ENCODE measurements at places on chromosomes 13 and 19.

GRCh38 chr19:55901369-55902079 is 30.6 kb downstream of the NLRP13 start:
- DNase-seq = no peak

DNA sequence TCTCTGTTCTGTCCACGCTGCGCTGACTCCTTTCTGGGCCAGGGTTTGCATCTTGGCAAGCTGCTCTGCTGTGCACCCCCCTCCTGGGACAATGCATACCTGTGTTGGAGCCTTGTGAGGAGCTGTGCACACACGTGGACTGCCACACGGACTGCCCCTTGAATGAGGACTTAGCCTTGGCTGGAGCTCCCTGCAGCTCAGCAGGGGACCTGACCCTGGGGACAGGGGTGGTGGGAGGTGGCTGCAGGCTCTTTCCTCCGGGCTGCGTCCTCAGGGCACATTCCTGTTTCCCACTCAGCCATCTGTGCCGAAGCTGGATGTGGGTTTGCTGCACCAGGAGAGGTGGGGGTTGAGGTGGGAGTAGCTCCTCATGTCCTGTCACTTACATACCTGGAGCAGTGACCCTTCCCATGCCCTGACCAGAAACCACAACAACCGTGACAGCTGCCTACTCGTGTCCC is 8.2 kb downstream of the RAB11B start:
- no peak for DNase-seq

DNA sequence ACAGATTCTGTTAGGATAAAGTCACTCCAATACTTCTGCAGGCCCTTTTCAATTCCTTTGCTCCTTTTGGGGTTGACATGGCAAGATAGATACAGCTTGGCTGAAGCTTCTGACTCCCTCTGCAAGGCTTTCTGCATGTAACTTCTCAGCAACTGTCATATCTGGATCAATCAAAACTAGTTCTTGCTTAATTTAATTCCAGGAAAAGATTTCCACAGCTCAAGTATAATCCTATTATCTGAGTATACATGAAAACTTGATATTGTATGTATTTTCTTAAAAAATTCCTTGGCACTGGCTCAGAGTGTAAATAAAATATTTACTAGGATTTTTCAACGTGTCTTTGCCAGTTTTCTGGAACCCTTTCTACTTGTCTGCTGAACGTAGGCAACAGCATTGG is 109.6 kb downstream of the STARD13 start:
- DNase-seq = no peak

DNA sequence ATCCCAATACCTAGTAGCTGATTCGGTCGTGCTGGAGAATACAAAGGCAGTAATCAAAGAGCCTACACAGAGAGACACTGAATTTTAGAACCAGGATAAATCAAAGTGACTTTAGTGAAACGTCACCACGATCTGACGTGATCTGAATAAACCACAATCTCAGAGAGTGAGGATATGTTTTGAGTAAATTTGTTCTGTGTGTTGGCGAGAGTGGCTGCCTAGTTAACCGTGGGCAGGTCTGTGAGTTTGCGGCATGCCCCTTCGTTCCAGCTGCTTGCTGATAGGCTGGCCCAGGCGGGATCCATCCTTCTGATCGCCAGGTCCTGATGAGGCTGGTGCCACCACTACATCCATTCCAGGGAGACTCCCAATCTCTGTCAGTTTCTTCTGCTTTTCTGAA is 40.4 kb downstream of the LRCH1 start:
- peak; percentile 65 for DNase-seq

GRCh38 chr13:60583911-60584753 is 187.1 kb downstream of the TDRD3 start:
- no peak for DNase-seq

- DNase-seq = no peak
Observed at GRCh38 chr13:95948656-95949055, 104.5 kb downstream of the UGGT2 start.

- DNase-seq = no peak
Observed at GRCh38 chr13:106859533-106859904, 291.6 kb upstream of the ARGLU1 start.

DNA sequence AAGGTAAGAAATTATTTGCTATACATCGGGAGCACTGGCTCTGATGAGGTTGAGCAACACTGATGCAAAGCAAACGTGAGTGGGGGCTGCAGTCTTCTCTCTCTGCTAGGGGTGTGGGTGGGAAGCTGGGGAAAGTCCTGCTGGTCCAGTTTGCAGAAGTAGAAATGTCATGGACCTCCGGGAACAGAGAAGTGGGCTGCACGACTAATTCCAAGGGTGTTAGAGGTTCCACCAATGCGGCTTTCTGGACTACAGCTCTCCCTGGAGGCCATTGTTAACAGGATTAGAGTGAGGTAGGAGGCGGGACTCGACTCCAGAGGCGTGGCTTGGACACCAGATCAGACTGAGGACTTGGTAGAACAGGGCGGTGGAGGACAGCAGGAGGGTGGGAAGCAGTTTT is 5.7 kb upstream of the FBXO27 start:
- DNase-seq = no peak

DNA sequence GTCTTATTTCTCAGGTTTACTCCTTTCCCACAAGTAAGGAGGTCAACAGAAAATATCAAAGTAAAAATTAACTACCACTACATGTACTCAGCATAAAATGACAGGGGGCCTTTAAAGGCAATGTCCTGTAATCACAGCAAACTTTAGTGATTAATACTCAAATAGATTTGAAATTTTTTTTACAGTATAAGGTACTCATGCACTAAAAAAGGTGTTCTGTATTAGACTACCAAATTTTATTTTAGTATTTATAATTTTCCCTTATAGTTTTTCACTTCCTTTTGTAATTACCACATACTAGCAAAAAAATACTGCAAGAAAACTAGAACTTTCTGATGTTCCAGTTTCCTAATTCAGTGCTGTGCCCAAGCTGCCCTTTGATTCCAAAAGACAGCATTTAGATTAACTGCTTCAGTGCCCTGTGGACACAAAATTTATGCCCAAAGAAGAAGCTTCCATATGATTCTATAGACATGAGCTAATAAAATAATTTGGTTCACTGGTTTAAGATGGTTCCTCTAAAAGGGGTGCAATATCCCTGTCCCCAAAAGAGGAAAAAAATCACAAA is 70.6 kb downstream of the KLF12 start:
- no peak for DNase-seq

DNA sequence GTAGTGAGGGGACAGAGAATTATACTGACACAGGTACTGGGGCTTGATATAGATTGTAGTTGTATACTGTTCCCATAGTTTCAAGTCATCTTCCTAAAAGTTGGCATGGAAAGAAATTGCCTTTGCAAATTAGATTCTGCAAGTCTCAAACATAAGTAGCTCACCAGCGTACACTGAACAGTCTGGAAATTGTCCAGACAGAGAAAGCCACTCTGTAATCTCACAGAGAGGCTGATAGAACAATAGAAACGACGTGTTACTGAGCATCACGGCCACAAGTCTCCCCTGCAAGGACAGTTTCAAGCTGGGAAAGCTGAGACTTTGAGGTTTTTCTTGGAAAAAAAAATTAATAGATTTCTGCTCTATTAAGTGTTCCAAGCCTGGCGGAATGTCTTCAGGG is 228.6 kb downstream of the DNAJC15 start:
- no peak for DNase-seq

DNA sequence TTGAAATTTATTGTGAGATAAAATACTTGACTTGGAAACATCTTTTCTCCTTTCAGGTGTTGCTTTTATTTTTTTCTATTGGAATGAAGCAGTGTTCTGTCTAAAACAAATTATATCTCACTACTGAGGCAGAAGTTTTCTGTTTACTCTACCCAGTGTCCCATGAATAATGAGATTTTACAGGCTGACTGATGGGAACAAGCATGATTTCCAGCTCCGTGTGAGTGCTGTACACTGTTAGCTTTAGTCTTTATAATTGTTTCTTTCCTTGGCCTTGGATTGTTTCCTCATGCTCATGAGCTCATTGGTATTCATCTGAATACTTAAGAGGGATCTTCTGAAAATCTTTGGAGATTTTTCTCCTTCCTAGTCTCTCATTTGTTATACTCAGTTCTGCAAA is 2049.5 kb upstream of the PRR20A start:
- no peak for DNase-seq

GRCh38 chr19:48473161-48473966 is 4.2 kb downstream of the CYTH2 start:
- DNase-seq = no peak

DNA sequence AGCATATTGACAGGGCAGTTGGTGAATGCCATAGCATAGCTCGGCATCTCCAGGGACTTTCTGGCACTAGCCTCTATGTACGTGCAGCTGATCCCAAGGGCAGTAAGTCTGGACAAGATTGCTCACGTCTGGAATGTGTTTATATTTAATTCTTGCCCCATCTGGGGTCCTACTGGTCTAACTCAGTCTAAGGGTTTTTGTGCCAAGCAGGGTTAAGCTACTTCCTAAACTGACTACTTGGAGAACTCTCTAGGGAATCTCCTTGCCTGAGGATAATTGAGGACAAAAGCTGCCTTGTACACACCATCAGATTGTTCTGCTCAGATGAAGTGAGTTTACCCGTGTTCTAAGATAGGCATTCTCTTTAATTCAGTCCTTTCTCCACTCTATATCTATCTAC is 358.1 kb downstream of the MYO16 start:
- DNase-seq = no peak

- no peak for DNase-seq
Observed at GRCh38 chr13:109130093-109130835, 500.9 kb downstream of the MYO16 start.

Data from naive thymus-derived CD8-positive, alpha-beta T cell (primary cell).